ENCODE measurements at places on chromosomes 13 and 19.

GRCh38 chr13:110329258-110329657 is 22.2 kb downstream of the COL4A2 start:
- no peak for DNase-seq

DNA sequence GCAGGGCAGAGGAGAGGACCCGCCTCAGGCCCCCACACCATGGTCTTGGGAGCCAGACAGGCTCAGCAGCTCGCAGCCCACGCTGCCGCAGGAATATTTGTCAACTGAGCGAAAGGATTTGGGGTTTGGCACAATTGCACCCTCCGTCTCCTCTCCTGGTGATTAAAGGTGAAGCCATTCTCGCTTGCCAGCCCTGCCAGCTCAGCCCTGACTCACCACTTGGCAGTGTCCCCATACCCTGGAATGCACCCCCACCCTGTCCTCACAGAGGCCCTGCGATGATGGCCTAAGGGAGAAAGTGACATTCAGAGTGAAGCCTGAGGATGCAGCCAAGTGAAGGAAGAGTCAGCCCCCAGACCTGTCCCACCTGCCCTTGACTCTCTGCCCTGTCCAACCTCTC is 18.8 kb downstream of the CYTH2 start:
- peak; percentile 88 for DNase-seq

GRCh38 chr13:23996456-23996855 is 99.2 kb upstream of the C1QTNF9B start:
- no peak for DNase-seq

DNA sequence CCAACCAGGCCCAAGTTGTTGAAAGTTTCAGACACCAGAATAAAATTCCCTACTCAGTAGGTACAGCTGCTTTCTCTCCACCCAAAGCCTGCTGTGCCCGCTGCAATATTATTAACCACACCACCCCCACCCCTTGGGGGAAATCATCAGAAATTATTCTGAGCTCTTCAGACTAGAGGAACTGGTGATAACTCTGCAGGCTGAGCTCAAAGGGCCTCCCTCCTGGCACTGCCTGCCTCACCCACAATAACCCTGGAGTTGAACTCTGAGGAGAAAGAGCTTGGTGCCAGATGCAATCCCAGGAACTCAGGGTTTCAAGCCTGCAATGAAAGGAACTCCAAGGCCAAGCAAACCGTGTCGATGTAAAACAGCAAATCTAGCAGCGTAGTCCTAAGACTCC is 381.7 kb upstream of the ZNF507 start:
- DNase-seq, result no peak

- DNase-seq, result no peak
Measured at GRCh38 chr13:30364133-30364532, 56.8 kb upstream of the KATNAL1 start.

DNA sequence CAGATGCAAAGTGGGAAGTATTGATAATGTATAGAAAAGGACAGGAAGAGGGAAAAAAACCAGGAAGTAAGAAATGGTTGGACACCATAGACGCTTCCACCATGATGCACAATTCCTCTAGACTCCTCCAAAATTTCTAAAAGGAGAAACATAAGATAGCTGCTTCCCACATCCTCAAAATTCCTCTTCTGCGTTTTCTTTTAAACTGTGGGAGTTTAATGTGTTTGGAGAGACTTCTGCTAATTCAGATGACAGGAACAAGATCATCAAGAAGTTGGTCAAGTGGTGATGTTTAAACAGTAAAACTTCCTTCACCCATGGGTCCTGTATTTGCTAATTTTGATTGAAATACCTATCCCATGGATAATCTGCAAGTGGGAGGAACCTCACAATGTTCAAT is 130.2 kb downstream of the IRS2 start:
- DNase-seq, result no peak

- no peak for DNase-seq
Measured at GRCh38 chr13:79413521-79413920, 7.5 kb upstream of the RBM26 start.

GRCh38 chr13:113153810-113154748 is 4.4 kb upstream of the PROZ start:
- peak; percentile 78 for DNase-seq

DNA sequence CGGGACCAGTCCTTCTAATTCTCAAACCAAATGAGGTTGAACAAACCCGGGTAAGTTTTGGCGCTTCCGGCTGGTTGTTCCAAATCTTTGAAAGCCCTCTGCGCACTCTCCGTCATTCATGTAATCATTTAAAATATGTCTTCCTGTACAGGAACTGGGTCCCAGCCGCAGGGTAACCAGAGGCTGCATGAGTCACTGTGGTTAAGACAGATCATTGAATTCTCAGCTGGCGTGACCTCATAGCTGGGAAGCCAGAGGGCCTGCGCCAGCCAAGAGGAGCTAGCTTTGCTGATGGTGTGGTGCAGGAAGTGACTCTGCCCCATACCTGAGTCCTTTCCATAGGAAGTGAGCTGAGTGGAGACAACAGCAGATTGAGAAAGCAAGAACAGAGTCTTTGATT is 135.2 kb downstream of the TSHZ3 start:
- DNase-seq, result peak; percentile 91

- no peak for DNase-seq
Measured at GRCh38 chr13:113349491-113349890, 14.4 kb downstream of the GRTP1 start.

DNA sequence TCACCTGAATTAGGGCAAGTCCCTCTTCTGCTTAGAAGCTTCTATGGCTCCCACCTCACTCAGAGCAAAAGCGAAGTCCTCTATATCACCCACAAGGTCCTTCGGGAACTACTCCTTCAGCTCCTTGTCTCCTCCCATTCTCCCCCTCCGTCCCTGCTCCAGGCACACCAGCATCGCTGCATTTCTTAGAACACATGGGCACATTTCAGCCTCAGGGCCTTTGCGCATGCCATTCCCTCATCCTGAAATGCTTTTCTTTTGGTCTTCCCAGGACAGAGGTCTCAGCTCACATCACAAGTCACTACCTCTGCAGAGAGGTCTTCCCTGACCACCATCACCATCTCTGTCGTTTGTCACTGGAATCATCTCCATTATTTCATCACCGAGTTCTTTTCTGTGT is 4.0 kb downstream of the S1PR5 start:
- no peak for DNase-seq

GRCh38 chr13:21889651-21890050 is 218.8 kb downstream of the FGF9 start:
- no peak for DNase-seq

DNA sequence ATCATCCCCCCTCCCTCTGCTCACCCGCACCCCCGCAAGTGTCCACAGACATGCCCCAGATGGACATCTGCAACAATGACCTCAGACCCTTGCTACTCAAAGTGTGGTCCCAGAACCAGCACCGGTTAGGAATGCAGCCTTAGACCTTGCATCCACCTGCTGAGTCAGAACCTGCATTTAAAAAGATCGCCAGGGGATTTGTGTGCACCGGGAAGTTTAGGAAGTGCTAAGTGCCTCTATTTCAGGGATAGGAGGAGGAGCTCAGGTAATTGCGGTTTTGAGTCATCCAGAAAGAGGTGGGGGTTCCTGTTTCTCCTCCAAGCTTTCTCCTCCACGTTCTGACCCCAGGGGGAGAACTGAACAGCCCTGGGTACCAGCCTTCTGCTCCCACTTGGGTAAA is 46.2 kb downstream of the CACNA1A start:
- no peak for DNase-seq

- DNase-seq, result no peak
Measured at GRCh38 chr19:44590245-44591059, 22.9 kb upstream of the IGSF23 start.
